ENCODE measurements at places on chromosomes 16 and 17. TPM values are rescaled to one million over a fixed set of nuclear protein-coding genes. Genes with fewer than 3 reads are reported as not detected.

Gene PTGES3L
- 3.6 TPM for polyA plus RNA-seq

Gene EIF3CL
- polyA plus RNA-seq: 107 TPM

Gene CPSF4L
- polyA plus RNA-seq: 0.39 TPM

Gene PLCD3
- 17.5 TPM for polyA plus RNA-seq

Gene CDRT4
- 20.2 TPM for polyA plus RNA-seq

Gene CCL2
- 54.6 TPM for polyA plus RNA-seq

Gene CHST5
- 1.5 TPM for polyA plus RNA-seq

Gene CCL7
- not detected for polyA plus RNA-seq

Gene CCL16
- polyA plus RNA-seq: 0.84 TPM

Gene CIBAR2
- 10.9 TPM for polyA plus RNA-seq

Gene TACO1
- polyA plus RNA-seq: 18.6 TPM

Gene CACNA1H
- 3.9 TPM for polyA plus RNA-seq

Gene ABCA8
- polyA plus RNA-seq: 145 TPM

Measured in left lung (tissue), 14 donors.